Stimulated activated effector memory CD8-positive, alpha-beta T cell treated with anti-CD3 and anti-CD28 coated beads, Interleukin-12 subunit alpha, Interleukin-12 subunit beta, amount 100 ng/mL, for 72 hours (primary cell): ENCODE measurements at places on chromosomes 11 and 22.

- no peak for DNase-seq
Observed at GRCh38 chr11:88324562-88325345, 12.8 kb downstream of the CTSC start.

- no peak for DNase-seq
Observed at GRCh38 chr11:90699791-90700400, 477.0 kb upstream of the CHORDC1 start.

DNA sequence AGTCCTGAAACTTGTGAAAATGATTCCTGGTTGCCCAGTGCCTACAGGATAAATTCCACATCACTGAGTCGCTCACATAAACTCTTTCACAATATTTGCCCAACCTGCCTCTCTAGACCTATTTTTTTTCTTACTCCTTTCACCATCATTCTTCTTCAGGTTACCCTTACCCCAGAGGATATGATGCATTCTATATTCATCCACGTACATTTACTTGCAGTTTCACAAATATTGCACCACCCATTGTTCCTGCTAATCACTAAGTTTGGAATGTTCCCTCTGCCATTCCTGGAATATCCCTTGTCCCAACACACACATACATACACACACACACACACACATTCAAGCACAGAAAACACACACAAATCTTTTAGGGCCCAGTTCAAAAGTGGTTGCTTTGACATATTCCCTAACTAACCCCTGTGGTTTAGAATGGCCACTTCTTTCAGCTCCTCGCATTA lies 379.5 kb downstream of the ETS1 start:
- no peak for DNase-seq

DNA sequence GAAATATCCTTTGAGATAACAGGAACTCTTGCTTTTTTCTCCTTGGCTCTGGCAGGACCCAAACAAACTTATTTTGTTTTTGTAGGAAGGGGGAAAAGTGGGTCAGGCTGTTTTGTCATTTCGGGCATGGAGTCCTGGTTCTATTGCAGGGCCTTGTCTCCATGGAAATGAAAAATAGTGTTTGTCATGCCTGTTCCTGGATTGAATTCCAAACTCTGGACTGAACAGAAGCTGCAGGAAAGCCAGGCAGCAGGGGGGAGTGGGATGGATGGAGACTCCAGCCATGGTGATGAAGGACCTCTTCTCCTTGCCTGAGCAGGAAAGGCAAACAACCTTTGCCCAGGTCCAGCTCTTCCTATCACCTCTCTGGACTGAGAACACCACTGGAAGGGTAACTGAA lies 87.0 kb downstream of the SCN3B start:
- no peak for DNase-seq

DNA sequence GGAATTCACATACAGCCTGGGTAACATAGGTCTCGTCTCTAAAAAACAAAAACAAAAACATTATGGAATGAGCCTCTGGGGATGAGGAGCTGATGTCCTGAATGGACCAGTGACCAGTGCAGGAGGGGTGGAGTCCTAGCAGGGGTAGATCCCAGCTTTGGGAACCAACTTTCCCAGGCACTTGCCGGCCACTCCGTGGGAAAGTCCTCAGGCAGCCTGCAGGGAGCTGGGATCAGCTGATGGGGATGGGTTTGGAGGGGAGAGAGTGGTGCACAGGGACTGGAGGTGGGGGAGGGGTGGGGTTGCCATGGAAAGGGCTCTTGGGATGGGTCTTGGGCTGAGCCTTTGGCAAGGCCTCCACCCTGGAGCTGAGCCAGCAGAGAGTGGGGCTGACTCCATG lies 19.1 kb downstream of the MGAT3 start:
- no peak for DNase-seq

- peak; percentile 77 for DNase-seq
Observed at GRCh38 chr22:50190941-50191741, 5.4 kb downstream of the TRABD start.

DNA sequence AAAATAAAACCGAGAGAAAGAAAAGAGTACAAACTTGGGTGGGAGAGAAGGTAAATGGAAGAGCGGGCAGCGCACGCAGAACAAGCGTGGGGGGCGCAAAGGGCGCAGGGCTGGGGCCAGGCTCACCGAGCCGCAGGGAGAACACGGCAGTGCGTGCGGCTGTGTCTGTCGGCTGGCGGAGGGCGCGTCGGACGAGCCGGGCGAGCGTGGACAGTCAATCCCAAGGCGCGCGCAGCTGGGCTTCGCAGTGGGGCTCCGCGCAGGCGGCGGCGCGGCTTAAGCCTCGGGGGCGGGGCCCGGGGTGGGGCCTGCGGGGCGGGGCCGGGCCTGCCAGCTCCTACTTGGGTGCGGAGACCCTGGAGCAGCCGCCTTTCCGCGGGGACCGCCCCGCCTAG lies at the start of gene UCP2:
TSS of gene UCP2 (minus strand) at position 249 of the 395 bp plus-strand sequence. CDS start 4,465 bp downstream, outside the sequence.
- DNase-seq, result peak; percentile 79

GRCh38 chr11:30917859-30918478 lies 331.8 kb upstream of the MPPED2 start:
- no peak for DNase-seq

DNA sequence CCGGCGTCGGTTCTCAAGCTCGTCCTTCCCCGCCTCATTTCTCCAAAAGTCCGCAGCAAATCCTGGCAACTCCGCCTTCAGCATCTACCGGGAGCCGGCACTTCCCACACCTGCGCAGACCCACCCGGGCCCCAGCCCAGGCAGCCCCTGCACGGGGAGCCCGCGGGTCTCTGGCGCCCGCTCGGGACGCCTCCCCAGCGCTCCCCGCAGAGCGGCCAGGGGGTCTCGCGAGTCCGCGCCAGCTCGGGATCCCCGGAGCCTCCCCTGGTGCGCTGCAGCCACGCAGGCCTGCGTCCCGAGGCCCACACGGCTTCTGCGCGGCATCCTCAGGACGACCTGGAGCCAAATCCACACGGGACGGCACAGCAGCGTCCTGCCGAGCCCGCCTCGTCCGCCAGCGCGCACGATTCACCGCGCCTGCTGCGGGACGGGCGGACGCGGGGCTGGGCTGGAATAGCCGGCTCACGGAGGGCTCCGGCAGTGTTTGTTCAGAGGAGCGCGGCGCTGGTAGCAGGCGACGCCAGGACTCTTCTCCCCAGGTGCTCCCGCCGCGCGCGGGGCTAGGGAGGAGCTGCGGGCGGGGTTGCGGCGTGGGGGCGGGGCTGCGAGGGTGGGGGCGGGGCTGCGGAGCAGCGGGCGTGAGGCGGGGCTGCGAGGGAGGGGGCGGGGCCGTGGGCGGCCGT lies 816 bp upstream of the PHRF1 start:
- no peak for DNase-seq

DNA sequence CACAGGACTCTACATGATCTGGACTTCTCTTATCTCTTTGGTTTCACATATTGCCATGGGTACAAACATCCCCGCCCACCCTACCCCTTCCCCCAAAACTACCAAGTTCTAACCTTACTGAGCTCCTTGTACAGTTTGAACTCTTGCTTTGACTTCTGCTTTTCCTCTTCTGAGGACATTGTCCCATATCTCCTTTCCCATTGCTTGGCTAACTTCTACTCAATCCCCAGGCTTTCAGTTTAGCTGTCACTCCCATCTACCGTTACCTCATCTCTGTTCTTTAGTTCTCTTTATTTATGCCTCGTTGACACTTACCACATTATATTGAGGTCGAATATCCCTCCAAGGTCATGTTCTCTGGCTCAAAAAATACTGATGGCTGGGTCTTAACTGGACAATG lies 393.5 kb upstream of the CADM1 start:
- no peak for DNase-seq

GRCh38 chr11:88520391-88520790 lies 182.9 kb upstream of the CTSC start:
- DNase-seq, result no peak

DNA sequence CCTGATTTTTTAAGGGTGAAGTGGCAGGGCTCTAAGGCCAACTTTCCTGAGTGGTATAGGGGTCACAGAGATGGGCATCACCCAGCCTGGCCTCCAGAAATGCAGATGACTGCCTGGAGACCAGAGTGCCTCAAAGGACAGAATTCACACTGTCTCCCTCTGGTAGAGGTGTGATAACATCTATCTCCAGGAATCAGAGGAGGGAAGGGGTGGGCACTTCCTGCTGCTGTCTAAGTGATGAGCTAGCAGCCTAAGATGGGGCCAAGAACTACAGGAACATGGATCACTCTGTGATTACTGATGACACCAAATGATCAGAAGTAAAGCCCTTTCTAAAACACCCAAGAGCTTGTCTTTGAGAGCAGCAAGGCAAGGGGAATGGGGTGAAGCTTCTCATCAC lies 61.9 kb downstream of the C11orf58 start:
- no peak for DNase-seq

DNA sequence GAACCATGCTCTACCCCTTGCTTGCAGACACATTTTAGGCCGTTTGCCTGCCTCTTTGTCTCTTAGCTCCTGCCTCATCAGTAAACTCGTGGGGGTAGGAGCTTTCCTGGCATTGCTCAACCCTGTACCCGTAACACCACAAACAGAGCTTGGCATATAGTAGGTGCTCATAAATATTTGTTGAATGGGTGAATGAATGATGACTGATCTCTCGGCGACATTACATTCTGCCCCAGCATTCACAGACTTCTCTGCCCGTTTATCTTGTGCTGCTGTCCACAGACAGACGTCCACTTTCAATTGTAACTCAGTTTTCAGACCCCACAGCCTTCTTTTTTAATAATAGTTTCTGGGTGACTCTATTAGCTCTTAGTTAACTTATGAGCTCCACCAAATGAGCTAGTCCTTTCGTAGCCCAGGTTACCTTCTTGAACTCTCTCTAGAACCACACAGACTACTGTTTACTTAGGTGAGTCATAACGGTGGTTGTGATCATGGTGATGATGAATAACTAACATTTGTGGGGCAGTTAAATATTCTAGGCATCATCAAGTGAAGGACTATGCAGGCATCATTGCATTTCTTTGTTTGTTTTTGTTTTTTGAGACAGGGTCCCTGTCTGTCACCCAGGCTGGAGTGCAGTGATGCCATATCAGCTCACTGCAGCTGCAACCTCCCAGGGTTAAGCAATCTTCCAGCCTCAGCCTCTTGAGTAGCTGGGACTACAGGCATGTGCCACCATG lies 188.4 kb downstream of the ADAMTS15 start:
- DNase-seq, result no peak
